Activated T-helper 2 cell treated with anti-CD3 and anti-CD28 coated beads, Interferon-gamma antibody, Interleukin-2, Interleukin-4, amounts not matched to agents 10 μg/mL and 5 μg/mL and 100 μg/mL, durations not matched to agents 14 hours and 24 hours and 36 hours (primary cell): ENCODE measurements at places on chromosomes 11 and 22. TPM values are rescaled to one million over a fixed set of nuclear protein-coding genes. Genes with fewer than 3 reads are reported as not detected.

- peak; percentile 20 for DNase-seq
Measured at GRCh38 chr11:95152876-95153856, 63.5 kb downstream of the ENDOD1 start.

DNA sequence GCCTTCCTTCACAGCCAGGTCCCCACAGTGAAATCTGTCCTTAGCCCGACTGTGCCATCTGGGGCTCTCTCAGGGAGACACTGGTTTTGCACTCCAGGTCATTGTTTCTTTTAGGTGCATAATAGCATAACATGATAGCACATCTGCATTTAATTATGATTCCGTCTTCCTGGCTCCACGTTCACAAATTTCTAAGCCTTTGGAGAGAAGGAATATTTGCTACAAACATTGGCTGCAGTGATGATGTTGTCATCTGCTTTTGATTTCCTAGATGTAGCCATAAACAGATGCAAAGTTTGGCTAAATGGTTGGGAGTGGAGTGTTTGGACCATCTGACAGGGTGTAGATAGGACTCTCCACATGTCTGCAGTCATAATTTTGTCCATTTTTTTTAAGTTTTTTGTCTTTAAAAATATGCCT lies 12.0 kb upstream of the CAT start:
- DNase-seq = no peak

GRCh38 chr11:62665075-62665598 lies at the start of the genes C11orf98 and CSKMT:
Gene C11orf98, minus strand, starts transcription at chr11:62665210. Its CDS starts 41 bp downstream, at chr11:62665169.
Gene CSKMT, plus strand, starts transcription at chr11:62665312. Its CDS starts 568 bp downstream, at chr11:62665880.
- DNase-seq = peak; percentile 95

- no peak for DNase-seq
Measured at GRCh38 chr22:49913446-49913845, 4.8 kb downstream of the ALG12 start.

GRCh38 chr22:48937032-48937639 lies 890.5 kb downstream of the BRD1 start:
- no peak for DNase-seq

GRCh38 chr11:20337526-20338154 lies 25.9 kb upstream of the HTATIP2 start:
- no peak for DNase-seq

- DNase-seq = peak; percentile 69
Measured at GRCh38 chr22:37681556-37682049, 4.5 kb upstream of the NOL12 start.

DNA sequence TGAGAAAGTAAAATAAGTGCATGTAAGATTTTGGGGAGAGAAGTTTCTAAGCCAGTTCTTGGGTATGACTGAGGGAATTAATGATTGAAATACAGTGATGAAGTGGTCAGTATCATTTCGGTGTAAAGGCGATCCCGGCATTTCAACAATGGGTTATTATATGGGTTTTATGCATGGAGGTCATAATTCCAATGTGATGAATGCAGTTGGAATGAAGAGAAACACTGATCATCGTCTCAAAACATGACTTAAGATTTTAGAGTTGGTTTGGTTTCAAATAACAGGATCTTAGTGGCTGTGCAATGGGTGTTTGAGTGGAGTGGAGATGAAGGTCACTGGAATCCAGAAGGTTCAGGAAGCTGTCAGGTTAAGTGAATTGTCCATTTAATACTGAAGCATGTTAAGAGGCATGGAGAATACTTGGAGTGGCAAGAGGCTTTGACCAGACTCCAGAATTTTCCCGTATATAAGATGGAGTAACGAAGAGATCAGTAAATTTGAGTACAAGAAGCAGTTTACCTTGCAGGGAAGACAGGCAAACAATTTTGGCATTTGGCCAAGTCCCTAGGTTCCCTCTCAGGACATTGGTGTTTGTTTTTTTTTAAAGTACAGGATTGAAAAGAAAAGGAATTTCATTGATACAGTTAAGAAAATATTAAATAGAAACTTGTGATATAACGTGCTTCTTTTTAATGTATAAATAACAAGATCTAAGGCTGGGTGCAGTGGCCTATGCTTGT lies 96.4 kb upstream of the BIRC3 start:
- no peak for DNase-seq

Gene PKDREJ
- total RNA-seq = not detected in 2 replicates

Gene TAGLN
- 3.1 and 3.8 TPM in 2 replicates for total RNA-seq

Gene OR52I1
- total RNA-seq = not detected in 2 replicates

Gene ACTN3
- 0.07 and 0.14 TPM in 2 replicates for total RNA-seq
